ENCODE measurements at places on chromosomes 2 and 18.
A peak's percentile ranks its signal among the peaks of the same experiment; 100 is the strongest.

DNA sequence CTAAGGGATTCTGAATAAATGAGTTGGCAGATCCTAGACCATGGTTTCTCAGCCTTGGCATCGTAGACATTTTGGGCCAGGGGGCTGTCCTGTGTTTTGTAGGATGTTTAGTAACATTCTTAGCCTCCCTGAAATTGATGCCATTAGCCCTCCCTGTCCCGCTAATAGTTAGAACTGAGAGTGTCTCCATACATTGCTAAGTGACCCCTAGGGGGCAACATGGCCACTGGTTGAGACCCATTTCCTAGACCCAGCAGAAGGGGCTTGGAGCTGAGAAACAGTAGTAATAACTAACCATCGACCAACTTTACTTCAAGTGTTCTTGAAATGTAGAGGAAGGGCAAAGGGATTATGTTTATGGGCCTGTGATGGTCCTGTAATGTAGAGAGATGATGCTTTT is 40.8 kb downstream of the KCMF1 start:
- DNase-seq = no peak

DNA sequence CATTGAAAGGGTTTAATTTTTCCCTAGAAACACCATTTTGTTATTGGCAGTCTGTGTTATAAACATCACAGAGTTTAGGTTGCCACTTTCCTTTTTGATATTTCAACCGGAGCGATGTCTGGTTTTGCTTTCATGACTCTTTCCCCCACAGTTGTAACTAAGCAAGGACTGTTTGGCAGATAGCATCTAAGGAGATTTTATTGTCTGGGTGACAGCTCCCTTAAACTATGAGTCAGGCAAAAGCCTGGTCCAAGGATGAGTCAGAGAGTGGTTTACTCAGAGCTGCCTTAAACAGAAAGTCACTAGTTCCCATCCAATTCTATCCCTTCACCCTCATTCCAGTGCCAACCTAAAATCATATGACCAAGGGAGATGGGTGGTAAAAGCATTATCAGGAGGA is 341.6 kb upstream of the VWC2L start:
- DNase-seq = peak; percentile 95

GRCh38 chr2:73772819-73773218 is 7.1 kb downstream of the DUSP11 start:
- no peak for DNase-seq

DNA sequence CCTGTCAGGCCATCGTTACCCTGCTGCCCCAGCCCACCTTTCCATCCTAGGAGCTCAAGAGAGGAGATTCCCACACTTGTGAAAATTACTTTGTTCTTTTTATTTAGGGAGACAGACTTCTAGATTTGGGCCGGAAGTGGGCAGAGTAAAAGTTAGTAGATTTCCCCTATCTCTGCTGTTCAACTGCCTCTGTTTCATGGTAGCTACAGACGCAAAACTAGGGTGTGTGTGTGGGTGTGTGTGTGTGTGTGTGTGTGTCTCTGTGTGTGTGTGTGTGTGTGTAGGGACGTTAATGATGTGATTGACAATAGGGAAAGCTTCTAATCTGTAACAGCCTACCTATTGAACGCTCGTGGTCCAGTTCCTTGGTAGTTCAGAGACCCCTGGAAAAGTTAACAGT is 438 bp downstream of the PSMA8 start:
- DNase-seq = no peak

GRCh38 chr18:75244351-75245313 is 34.0 kb downstream of the TSHZ1 start:
- peak; percentile 27 for DNase-seq

- DNase-seq = no peak
Observed at GRCh38 chr18:23141104-23141999, 6.1 kb downstream of the CABLES1 start.

GRCh38 chr2:159134979-159135378 is 151.5 kb downstream of the WDSUB1 start:
- no peak for DNase-seq

DNA sequence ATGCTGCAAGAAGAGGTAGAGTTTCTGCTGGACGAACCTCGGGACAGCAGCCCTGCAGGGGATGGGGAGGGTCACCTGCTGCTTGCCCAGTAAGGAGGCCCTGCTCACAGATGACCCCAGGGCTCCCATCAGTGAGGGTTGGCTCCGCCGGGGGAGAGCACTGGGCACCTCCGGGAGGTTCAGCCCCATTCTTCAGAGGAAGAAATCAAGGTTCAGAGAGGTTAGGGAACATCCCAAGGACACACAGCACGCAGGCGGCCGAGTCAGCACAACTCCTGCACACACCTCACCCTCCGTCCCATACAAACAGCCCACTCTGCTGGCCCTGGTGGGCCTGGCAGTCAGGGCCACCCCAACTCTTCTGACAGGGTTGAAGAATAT is 11.7 kb upstream of the CCDC74B start:
- DNase-seq = no peak

DNA sequence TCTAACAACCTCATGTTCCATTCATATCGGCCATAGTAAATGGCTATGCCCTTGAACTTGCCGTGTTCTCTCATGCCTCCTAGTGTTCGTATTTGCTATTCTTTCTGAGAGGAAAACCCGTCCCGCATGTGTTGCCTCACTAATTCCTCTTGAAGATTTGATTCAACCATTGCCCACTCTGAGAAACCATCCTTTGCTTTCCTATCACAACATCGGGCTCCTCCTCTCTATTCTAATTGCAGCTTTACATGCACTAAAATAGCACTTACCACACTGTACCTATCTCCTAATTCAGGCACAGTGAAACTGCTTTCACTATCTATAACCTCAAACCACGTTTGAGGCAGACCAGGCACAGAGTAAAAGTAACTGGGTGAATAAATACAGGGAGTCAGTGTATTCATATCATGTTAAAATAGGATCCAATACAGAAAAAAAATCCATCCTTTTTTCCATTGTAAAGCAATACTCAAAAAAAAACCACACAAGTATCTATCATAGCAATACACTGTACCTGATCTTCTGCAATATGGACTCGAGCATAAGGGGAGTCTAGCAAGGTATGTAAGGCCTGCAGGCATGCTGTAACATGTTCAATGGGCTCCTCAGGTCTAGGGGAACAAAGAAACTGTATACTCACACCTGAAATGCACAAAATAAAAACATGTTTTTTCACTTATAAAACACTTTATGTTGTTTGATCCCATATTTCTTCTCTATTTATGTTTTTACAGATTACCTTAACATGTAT is 39.0 kb upstream of the STRN start:
- peak; percentile 13 for DNase-seq
